Stimulated activated CD4-positive, alpha-beta T cell treated with anti-CD3 and anti-CD28 coated beads, Interleukin-15, amount 100 ng/mL, for 1 hour (primary cell): ENCODE measurements at places on chromosomes 12 and 14.

DNA sequence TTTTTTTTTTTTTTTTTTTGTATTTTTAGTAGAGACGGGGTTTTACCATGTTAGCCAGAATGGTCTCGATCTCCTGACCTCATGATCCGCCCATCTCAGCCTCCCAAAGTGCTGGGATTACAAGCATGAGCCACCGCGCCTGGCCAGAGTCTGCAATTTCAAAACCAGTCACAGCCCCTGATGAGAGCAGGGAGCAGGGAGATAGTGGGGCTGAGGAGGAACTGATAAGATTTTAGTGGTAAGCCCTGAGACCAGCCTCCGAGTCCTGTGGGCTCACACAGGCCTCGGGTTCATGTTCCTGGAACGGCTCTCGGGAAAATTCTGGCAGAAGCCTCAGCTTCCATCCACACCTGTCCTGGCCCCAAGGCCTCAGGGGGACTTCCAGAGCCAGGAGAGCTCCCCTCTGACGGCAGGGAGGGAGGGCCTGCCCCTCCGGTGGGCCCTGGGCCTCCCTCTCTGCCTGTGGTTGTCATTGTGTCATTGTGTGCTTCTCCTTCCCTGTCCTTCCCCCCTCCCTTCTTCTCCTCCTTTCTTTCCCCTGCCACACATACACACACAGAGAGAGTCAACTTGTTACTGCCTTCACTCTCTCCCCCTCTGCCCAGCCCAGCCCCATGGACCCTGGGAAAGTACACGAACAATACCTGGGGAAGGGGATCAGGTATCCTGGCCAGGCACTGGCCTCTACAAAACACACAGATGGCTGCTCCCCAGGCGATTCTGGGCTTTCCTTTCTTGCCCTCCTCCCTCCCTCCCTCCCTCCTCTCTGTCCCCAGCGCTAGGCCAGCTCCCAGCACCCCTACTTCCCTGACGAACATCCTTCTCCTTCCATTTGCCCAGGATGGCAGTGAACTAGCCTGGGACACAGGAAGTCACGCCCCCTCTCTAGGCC, 294.1 kb downstream of the DPF3 start:
- DNase-seq = no peak

GRCh38 chr12:109927622-109928021, 27.5 kb downstream of the TCHP start:
- DNase-seq = no peak

DNA sequence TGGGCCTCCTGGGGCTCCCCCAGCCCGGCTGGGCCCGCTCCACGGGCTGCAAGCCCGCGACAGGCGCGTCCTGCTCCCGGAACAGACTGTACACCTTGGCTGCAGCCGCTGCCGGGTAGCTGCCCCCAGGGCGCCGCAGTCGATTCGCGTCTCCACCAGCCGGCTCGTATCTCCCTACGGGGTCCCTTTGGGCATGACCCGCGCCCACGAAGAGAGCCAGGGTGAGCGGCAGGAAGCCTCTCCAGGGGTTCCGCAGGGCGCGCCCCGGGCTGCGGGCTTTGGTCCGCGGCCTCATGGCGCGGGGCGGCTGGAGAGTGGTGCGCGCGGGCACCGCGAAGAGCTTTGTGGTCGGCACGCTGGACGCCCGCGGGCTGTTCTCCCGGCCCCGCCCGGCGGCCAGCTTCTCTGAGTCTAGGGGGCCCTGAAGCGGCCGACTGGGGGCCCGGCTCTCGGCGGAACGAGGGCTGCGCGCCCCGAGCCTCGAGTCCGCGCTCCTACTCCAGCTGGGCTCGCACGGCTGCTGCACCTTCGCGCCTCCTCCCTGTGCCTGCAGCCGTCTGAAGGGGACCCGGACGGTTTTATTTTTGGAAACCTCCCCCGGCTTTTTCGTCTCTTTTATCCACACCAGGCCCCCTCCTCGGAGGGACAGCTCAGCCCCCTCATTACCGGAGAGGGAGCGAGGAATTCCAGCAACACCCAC, at the start of gene LTBP2:
TSS of gene LTBP2 (minus strand) at position 588 of the 700 bp plus-strand sequence. CDS start at position 295, 293 bp downstream.
- DNase-seq = no peak

GRCh38 chr12:128823216-128823915, 392 bp downstream of the SLC15A4 start:
- no peak for DNase-seq
